ENCODE measurements at places on chromosomes 5 and 9.

GRCh38 chr5:149455889-149456409, 76.9 kb upstream of the IL17B start:
- DNase-seq = no peak

- DNase-seq = no peak
These were observed 18.8 kb upstream of the SLC6A3 start for GRCh38 chr5:1464096-1464446.

DNA sequence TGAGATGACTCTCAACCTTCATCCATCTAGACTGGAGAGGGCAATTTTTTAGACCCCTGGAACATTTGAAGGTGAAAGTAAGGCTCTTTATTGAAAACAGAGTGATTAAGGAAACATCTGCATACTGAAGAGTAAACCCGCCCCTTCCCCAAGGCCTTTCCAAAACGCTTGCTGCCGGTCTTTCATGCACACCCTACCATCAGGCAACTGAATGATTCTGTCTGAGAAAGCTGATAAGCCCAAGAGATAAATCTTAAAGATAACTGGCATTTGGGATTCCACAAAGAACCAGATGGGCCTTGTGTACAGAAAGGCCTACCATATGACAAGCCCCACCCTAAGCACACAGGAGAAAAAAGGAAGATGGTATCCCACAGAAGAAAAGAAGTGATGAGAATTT, 54.4 kb upstream of the PIK3R1 start:
- DNase-seq = no peak

GRCh38 chr5:12586406-12586805, 682.2 kb upstream of the CTNND2 start:
- no peak for DNase-seq

- DNase-seq = peak; percentile 62
These were observed 115.9 kb upstream of the SH3GL2 start for GRCh38 chr9:17462869-17463464.

Data from epithelial cell of esophagus (primary cell).